ENCODE measurements at places on chromosomes 3 and 15.

GRCh38 chr15:42083605-42083908, 10.8 kb downstream of the PLA2G4D start:
- DNase-seq = no peak

- DNase-seq = no peak
Measured at GRCh38 chr15:43735416-43735815, 10.8 kb upstream of the PDIA3 start.

DNA sequence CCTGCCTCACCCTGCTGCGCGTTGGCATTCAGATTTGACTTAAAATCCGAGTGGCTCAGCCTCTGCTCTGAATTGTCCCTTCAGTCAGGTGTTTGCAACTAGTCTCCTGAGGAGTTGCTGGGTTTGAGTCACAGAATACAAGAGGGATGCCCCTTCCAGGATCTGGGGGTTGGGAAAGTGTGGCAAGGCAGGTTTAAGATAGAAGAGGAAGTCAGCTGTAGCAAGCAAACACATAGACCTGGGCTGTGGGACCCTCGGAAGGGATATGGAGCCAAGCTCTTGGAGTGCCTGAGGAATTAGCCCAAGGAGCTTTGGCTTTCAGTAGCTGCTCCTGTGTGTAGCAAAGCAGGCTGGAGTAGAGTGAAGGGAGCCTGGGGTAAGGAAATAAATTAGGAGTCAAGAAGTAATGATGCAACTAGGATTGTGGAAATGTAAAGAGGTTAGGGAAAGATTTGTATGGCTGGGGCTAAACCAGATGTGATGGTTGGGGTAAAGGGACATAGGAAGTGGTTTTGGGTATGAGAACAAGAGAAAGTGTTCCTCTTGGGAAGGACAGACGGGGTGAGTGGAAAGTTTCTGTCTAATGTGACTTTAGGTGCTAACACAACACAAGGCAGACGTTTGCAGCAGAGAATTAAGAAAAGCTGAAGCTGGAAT, 41.2 kb downstream of the RAB7A start:
- DNase-seq = no peak

GRCh38 chr3:43413676-43414368, 127.5 kb downstream of the SNRK start:
- no peak for DNase-seq

DNA sequence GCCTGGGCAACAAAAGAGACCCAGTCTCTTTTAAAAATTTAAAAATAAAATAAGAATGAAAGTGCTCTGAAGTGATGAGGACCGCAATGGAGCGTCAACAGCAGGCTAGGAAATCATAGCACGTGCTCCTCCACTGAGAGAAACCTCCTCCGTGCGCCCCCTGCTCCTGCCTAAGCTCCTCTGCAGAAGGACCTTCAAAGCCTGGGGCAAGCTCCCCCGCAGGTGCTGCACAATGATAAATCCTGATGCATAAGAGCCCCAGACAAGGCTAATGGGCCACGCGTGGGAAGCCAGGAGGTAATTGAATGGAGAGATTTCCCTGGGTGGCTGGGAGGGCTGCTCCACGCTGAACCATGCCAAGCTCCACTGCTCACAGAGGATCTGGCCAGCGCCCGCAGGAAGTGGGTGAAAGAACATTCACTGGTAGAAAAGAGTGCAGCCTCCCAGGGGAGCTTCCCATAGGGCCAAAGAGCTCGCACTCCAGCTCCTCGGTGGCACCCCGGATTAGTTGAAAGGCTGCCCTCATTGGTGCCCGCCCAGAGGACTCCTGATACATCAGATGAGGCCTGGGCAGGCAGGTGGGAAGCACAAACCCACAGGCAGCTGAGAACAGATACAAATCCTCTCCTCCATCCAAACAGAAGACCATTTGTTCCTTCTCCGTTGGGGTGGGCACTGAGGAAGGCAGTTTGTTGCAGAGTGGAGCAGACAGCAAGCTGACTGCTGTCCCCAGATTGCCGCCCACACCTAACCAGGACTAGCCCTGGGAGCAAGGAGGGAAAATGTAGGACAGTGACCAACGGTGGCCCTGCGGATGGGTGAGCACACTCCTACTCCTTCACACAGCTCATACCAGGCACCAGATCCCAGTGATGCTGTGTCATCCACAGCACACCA, 52.5 kb downstream of the CPN2 start:
- no peak for DNase-seq

DNA sequence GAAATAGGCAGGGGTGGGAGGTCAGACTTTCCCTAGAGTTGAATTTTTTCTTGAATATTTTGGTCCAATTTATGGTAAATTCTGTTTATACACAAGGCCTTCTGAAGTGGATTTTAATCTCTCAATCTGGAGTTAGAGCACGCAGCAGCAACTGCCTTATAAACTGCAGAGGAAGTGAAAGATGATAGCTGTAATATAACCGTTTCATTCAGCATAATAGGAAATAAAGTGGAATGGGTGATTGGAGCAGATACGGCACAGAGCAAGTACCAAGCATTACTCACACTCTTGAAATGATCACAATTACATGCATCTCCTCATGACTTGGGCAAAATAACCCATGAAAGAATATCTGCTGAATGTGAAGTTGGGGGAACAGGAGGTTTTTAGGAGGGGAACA, 106.8 kb downstream of the ARRDC4 start:
- no peak for DNase-seq

DNA sequence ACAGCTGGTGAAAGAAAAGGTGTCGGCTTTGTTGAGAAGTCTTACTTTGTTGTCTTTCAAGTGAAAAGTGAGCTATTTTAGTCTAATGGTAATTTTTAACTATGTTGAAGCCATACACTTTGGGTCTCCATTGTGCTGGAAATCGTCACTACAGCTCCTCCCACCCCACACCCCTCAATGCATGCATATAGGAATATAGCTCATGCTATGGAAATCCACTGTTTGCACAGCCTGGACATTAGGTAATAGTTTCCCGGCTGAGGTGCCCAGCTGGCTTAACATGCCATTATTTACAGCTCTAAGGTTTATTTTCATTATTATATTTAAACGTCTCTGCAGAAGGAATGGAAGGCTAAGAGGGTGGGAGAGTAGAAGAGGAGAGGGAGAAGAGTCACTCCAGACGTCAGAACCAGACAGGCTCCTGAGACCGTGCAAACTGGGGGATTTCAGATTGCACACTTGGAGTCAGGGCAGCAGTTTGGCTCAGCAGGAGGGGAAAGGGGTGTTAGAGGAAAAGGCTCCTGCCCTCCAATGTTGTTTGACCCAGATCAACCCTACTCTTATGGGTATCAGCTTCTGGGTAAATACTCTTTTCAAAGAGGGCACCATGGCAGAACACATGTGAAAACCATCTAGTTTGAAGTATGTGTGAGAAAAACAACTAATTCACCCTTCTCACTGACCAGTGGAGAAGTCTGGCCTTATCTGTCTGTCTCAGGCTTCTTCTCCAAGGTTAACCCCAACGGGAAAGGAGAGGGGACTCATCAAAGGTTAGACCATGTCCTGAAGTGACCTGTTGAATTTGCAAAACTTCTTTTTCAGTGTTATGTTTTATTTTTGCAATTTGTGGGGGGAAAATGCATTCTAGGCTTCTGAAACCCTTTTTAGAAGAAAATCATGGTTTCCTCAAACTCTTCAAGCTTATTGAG, 218.7 kb upstream of the CTDSPL start:
- no peak for DNase-seq

DNA sequence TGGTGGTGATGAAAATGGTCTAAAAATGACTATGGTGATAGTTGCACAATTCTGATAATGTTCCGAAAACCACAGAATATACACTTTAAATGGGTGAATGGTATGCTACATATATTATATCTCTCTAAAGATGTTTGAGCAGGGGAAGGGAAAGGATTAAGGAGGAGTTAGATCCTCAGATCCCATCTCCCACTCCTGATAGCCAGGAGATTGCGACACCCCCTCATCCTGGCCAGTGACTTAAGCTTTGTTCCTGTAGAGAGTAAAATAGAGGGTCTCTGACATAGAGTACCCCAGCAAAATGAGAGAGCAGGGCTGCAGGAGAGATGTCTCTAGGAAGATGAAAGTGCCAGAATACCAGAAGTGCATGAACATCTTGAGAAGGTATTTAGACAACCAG, 984.8 kb downstream of the FHIT start:
- no peak for DNase-seq

DNA sequence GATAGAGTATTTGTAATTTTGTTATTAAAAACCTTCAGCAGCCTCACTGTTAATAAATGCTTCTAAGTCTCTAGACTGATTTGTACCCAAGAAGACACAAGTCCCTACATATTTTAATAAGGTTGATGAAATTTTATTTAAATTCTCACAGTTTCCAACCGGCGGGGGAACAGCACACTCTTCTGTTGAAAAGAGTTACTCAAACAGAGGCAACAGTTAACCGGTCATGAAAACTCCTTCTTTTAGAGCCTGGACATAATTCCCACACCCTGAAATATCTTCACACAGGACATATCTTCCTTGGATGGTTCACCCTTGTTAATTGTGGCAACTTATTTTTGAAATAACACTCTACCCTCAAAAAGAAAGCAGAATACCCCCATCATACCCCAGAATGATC, 278.8 kb downstream of the FOXP1 start:
- DNase-seq = no peak

DNA sequence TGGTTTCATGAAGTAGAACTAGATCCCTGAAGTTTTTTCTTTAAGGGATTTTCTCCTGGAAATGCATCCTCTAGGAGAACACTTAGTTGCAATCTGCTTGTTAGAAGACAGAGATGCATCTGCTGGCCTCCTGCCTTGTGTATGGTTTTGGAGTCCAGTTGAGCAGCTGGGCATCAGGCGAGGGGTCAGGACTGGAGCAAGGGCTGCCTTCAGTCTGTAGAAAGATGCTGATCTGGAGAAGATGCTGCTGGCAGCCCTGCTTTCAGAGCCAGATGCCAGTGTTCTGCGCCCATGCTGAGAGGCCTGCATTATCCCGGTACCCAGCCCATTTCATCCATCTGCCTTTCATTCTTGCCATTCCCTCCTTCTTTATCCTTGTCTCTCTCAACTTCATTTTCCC, 77.4 kb downstream of the CHCHD6 start:
- peak; percentile 41 for DNase-seq

- no peak for DNase-seq
Measured at GRCh38 chr3:185656321-185656840, 70.3 kb downstream of the SENP2 start.

DNA sequence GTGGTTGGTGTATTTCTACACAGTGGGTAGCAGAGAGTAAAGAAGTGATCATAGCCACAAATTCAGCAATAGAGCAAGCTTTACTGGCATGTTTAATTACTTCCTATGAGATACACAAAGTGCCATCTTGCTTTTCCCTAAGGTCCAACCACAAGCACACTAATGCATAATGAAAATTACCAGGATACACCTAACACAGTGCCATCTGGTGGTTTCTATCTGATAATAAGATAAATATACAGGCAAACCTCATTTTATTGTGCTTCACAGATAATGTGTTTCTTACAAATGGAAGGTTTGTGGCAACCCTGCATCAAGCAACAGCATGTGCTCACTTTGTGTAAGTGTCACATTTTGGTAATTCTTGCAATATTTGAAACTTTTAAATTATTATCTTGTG, 223.0 kb downstream of the NSUN3 start:
- DNase-seq = no peak

DNA sequence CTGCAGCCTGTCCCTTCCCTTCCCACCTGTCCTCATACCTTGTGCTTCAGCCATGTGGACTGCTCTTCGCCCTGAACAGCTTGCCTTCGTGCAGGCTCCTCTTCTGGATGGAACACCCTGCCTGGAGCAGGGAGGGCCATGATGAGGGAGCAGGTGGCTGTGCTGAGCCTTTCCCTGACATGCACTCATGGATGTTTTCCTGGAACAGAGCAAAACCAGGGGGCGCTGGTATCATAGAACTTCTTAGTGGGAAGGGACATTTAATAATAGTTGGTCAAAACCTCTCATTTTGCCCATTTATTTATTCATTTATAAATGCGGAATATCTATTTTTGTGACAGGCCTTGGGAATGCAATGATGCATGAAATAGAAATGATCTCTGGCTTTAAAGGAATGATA, 149.3 kb downstream of the CACNA1D start:
- peak; percentile 8 for DNase-seq

GRCh38 chr3:16905704-16906103, 20.9 kb downstream of the PLCL2 start:
- DNase-seq = peak; percentile 63

- no peak for DNase-seq
Measured at GRCh38 chr3:42688487-42689420, 3.4 kb downstream of the KLHL40 start.

- no peak for DNase-seq
Measured at GRCh38 chr3:39387411-39387975, 4.3 kb downstream of the SLC25A38 start.

- peak; percentile 8 for DNase-seq
Measured at GRCh38 chr15:65857718-65858402, 11.4 kb upstream of the RAB11A start.

DNA sequence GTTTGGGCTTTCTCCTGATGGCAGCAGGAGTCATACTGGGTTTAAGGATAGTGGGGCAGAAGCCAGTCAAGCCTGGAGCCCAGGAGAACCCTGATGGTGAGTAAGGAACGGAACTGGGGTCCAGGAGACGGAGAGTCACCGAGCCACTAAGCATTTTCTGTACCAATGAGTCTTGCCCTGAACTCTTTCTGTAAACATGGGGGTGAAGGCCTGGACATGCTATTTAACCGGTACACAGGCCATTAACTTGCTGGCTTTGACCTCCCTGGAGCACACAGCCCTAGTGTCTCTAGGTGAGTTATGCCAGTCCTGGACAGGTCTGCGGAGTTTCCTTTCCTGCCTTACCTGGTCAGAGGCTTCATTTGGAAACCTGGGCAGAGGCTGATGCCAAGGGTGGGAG, 3.9 kb downstream of the SLC6A6 start:
- DNase-seq = no peak

DNA sequence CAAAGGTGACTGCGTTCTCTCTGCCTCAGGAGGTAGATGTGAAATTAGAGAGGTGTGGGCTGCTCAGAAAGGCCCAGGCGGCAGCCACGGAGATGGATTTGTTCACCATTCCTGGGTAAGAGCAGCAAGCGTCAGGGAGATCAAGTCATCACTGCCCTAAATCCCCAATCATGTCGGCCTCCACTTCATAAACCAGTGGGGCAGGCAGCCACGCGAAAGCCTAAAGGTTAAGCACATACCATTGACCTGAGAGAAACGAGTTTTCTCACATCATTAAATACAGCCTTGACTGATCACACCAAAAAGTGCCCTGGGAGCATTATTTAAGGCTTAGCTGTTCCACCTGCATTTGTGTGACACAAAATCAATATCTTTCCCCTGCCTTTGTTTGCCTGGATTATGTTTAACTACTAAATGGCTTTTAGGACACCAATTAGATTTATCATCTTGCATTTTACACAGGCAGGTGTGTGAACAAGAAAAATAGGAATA, 50.7 kb upstream of the FOXB1 start:
- no peak for DNase-seq

DNA sequence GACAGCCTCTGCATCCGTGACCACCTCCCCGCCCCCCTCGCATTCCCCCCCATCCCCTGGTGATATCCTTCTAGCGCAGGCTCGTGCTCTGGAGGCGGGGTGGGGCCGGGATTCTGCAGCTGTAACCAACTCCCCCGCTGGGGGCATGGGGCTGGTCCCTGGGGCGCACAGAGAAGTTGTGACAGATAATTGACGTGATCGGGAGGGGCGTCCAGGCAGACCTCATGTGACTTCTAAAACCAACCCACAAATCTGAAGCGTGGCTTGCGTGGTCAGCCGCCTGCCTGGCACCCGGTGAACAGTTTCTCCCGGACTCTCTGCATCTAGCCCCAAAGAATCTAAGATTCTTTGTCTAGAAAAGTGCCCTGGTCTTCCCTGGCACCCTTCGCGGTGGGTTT, 100.6 kb upstream of the IGF1R start:
- no peak for DNase-seq
